ENCODE measurements at places on chromosomes 5 and 9.

DNA sequence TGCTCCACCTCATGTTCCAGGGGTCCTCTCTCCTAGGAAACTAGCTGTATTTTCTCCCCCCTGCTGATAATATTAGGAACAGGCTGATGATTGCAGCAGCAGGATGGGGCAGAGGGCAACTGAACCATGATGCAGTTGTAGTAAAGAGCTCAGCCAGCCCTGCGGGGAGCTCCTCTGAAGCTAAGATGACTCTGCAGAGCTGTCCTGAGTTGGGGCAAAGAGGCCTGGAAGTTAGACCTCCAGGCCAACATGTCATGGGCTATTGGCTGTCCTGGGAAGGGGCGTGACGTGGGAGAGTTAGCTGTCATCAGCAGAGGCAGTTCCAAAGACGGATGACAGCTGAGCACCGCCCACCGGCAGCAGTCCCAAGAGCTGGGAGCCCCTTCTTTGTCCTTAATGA, 6.6 kb upstream of the FBP1 start:
- DNase-seq: no peak

DNA sequence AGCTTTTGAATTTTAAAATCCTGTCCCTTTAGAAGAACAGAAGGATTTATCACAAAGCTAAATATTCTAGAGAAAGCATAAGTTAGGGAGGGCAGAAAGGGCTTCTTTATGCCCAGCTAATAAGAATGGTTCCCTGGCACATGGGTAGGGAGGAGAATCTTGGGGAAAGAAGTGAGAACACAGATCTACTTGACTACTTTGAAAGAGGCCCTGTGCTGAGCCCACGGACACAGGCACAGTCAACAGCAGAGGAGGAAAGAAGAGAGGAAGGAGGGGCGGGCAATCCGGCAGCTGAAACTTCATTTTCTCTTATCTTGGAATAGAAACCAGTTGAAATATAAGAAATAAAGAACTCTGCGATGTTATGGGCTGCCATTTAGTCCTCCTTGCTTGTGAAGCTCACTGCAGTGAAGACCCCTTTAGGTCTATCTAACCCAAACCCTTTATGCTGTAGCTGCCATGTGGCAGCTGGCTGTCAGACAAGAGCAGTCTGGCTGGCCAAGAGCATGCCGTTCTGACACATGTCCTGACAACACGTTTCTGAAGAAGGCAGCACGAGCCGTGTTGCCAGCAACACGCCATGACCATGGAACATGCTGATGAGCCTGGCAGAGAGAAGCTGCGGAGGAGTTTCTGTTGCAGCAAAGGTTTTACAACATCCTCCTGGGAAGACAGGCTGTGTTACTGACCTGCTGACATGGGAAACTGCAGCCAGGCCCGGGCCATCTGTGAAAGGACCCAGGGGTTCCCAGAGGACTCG, 34.2 kb downstream of the ABLIM3 start:
- no peak for DNase-seq

DNA sequence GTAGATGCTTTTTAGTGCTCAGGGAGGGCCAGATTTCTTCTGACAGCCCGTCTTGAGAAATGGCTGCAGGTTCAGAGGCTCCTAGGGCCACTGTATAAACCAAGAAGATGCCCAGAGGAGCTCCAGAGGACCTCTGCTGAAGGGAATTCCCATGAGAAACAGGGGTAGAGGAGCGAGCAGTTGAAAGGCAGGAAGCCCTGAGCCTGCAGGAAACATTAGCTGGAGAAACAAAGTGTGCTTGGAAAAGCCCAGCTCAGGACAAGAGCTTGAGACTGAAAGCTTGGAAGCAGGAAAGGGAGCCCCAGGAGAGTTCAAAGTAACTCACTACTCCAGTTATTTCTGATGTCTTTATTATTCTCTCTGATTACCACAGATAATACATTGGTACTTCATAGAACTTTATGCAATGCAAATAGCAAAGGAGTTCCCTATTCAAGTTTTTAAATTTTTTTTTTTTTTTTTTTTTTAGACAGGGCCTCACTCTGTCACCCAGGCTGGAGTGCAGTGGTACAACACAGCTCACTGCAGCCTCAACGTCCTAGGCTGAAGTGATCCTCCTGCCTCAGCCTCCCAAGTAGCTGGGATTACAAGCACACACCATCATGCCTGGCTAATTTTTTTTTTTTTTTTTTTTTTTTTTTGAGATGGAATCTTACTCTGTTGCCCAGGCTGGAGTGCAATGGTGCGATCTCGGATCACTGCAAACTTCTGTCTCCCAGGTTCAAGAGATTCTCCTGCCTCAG, 16.5 kb downstream of the HBEGF start:
- DNase-seq: no peak

- DNase-seq: no peak
Observed at GRCh38 chr5:30607301-30607894, 586.1 kb upstream of the CDH6 start.

DNA sequence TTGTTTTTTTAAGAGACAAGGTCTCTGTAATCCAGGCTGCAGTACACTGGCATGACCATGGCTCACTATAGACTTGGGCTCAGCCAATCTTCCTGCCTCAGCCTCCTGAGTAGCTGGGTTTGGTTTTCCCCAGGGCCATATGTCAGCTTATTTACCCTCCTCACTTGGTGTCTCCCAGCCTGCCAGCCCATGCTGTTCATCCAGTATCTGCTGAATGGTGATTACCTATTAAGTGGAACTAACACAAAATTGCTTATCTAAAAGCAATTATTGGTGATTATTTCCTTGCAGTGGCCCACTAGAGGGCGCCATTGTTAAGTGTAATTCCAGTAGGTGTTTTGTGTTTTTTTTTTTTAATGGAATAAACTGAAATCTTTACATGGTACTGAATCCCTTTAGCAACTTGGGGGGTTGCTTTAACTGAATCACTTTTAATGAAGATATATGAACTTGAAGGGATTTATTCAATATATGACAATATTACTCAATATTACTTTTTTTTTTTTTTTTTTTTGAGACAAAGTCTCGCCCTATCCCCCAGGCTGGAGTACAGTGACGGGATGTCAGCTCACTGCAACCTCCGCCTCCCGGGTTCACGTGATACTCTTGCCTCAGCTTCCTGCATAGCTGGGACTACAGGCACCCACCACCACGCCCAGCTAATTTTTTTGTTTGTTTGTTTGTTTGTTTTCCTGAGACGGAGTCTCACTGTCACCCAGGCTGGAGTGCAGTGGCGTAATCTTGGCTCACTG, 13.8 kb downstream of the EXOSC2 start:
- peak; percentile 52 for DNase-seq

DNA sequence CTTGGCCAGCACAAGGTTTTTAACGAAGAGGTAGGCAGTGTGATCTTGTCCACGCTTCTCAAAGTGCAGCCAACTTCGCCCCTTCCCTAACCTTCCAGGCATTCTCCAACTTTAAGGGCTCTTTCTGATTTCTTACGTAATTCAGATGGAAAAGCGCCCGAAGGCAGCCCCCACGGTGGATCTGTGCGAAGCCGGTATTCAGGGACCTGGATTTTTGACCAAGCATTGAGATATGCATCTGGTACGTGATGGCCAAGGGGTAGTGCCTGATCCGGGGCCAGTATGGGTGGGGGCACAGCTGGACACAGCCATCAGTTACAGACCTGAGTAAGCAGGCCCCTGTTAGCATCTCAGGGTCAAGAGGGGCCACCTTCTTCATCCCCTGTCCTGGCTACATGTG, 80.0 kb downstream of the AMBP start:
- DNase-seq: no peak

DNA sequence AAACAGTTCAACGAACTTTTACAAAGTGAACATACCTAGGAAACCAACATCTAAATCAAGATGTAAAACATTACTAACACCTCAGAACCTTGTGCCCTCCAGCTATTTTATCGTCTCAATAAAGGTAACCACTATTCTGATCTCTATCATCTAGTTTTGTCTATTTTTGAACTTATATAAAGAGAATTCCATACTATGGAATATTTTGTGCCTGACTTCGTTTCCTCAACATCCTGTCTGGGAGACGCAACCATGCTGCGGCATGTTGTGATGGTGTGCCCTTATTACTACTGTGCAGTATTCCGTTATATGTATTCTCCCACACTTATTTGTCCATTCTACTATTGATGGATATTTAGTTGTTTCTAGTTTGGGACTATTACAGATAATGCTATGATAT, 99.2 kb downstream of the NR6A1 start:
- DNase-seq: no peak

GRCh38 chr9:35781066-35781465, 10.3 kb upstream of the NPR2 start:
- no peak for DNase-seq

DNA sequence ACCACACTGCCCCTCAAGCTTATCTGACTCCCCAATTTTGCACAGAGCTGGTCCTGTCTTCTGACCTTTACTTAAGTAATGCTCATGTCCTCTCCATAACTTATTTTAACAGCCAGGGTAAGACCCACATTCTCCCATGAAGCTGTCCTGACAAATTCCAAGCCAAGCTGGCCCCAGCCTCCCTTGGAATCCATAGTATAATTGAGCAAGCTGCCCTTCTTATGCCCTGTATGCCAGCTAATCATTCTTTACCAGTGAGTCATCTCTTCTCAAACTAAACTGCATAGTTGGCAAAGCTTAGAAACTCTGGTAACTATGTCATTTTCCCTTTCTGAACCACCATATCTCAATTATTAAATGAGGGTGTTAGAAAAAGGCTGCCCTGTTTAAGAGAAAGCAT, 92.4 kb downstream of the NFIB start:
- no peak for DNase-seq

DNA sequence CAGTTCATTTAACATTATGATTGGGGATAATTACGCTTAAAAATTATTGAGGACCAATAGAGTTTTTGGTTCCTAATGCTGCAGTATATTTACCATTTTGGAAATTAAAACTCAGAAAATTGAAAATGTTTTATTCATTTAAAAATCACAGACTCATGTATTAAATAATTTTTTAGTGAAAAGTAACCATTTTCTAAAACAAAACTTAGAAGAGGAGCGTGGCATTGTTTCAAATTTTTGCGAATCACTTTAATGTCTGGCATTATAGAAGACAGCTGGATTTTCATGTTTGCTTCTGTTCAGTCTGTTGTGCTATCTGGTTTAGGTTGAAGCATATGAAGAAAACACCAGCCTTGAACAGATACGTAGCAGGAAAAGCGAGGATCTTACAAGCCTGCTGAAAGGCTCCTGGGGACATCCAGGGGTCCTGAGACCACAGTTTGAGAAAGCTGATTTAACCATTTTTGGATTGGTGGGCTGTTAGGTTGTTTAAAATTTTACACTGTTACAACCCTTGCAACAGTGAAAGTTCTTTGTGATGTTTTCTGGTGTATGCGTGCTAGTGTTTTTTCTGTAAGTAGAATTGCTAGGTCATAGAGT, 1.6 kb downstream of the ZFYVE16 start:
- no peak for DNase-seq

DNA sequence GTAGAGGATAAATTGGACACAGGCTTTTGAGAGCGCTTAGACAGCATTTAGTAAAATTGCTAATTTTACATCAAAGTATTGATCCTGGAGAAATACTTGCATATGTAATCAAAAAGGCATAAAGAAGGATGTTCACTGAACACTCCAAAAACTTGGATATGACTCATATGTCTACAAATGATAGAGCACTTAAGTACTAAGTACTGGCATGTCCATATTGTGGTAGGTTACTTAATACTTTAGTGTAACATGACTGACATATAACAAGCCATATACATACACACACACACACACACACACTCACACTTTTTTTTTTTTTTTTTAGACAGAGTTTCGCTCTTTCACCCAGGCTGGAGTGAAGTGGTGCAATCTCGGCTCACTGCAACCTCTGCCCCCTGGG, 361.9 kb downstream of the ARHGEF28 start:
- no peak for DNase-seq

- DNase-seq: no peak
Observed at GRCh38 chr5:73447530-73448462, 781 bp downstream of the FOXD1 start.

DNA sequence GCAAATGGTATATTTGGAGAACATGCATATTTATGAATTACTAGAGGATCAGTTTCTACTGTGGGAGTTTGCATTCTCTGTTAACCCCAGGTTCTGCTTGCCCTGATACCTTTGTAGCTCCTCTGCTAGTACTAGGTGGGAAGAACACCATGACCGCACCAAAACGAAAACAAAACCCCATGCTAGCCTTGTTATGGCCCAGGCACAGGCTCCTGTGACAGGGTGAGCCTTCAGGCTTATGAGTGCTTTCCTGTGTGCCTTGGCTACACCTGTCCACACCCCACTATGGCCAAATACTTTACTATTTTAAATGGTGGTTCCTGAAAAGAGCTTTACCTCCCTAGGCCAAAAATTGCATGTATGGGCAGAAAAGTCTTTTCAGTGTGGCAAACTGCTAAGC, 94.8 kb downstream of the PPIC start:
- DNase-seq: no peak

DNA sequence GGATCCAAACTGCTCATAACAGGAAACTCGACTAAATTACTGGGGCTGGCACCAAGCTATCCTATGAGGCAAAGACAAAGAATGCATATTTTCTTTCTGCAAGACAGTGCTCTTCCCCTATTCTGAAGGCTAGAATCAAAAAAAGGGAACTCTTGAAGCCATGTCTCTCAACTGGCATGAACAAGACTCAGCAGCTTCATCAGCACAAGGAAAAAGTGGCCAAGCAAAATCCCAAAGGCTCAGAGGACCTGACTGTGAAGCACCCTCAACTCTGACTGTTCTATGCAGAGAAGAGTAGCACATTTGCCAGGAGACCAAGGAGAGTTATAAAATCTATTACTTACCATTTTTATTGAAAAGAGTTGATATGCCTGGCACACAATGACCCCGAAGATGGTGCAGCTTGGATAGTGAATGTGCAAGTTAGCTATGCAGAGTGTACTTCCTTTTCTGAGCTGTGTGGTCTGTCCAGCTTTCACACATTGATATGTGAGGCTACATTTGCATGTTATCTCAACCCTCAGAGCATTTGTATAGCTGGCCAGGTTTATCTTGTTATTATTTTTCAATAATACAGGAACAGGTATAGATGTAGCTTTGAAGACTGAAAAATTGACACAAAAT, 51.0 kb upstream of the FYB1 start:
- no peak for DNase-seq

- no peak for DNase-seq
Observed at GRCh38 chr5:150765799-150766169, 7.0 kb upstream of the DCTN4 start.

- no peak for DNase-seq
Observed at GRCh38 chr9:97462159-97462558, 39.3 kb upstream of the TMOD1 start.

DNA sequence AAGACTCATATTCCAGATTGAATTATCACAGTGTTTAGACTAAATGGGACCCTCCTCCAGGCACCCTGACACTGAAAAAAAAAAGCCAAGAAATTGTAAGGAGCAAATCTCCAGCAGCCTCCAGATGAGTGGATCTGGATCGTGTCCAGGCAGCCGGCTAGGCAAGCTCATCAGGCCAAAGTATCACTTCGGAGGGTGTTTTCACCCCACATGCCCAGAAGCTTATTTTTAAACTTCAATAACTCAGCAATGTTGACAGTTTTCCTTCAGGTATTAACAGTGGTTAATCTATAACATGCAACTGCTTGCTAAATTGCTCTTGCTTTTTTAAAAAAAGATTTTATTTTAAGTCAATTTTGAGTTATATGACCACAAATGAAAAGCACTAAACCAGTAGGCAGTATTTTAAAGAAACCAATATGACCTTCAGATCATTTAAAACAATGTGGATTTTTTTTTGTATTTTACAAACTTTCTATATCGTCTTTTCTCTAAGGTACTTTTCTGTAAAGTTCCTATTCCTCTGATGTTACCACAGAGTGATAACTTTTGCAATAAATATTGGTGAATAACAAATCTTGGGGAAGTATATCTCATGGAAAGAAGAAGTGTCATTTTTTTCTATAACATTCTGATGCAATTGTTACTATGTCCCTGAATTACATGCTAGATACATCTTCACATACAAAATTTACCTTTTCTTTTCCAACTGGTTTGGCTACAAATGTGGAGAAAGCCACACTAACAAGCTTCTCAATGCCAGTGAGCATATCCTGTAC, 30.7 kb downstream of the ACOT12 start:
- no peak for DNase-seq

Data from stimulated activated CD4-positive, alpha-beta T cell treated with anti-CD3 and anti-CD28 coated beads, Interleukin-1b, Interleukin-23, amount 100 ng/mL, for 24 hours (primary cell).